Fibroblast of lung (primary cell): ENCODE measurements at places on chromosomes 13 and 19. TPM values are rescaled to one million over a fixed set of nuclear protein-coding genes. Genes with fewer than 3 reads are reported as not detected.

DNA sequence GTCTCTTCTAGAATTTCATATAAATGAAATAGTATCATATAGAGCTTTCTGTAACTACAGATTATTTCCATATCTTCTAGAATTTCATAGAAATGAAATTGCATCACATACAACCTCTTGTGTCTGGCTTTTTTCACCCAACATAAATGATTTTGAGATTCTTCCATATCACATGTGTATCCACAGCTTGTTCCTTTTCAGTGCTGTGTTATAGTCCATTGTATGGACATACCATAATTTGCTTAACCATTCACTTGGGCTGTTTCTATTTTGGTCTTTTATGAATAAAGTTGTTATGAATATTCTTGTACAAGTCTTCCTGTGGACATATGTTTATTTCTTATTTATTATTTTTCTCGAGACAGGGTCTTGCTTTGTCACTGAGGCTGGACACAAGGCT lies 11.7 kb downstream of the TPRX1 start:
- no peaks in the 10 kb centered on the region for H3K4me1 ChIP-seq
- no peak for DNase-seq
- no peak overlapping the region for H3K4me3 ChIP-seq
- no peaks in the 10 kb centered on the region for H3K27me3 ChIP-seq
- H3K27ac ChIP-seq = no peak overlapping the region

The SYDE1 gene
- polyA plus RNA-seq = 27.9 and 28.6 TPM in 2 replicates

DNA sequence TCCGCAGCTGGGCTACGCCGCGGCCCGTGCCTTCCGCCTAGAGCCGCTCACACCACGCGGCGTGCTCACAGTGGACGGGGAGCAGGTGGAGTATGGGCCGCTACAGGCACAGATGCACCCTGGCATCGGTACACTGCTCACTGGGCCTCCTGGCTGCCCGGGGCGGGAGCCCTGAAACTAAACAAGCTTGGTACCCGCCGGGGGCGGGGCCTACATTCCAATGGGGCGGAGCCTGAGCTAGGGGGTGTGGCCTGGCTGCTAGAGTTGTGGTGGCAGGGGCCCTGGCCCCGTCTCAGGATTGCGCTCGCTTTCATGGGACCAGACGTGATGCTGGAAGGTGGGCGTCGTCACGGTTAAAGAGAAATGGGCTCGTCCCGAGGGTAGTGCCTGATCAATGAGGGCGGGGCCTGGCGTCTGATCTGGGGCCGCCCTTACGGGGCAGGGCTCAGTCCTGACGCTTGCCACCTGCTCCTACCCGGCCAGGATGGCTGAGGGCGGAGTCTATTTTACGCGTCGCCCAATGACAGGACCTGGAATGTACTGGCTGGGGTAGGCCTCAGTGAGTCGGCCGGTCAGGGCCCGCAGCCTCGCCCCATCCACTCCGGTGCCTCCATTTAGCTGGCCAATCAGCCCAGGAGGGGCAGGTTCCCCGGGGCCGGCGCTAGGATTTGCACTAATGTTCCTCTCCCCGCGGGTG lies 7.4 kb downstream of the DBP start:
- H3K4me3 ChIP-seq = no peak overlapping the region
- peaks cover 28% of the 10 kb centered on the region for H3K4me1 ChIP-seq
- no peaks in the 10 kb centered on the region for H3K27me3 ChIP-seq
- H3K27ac ChIP-seq = no peak overlapping the region
- DNase-seq = peak; percentile 83

DNA sequence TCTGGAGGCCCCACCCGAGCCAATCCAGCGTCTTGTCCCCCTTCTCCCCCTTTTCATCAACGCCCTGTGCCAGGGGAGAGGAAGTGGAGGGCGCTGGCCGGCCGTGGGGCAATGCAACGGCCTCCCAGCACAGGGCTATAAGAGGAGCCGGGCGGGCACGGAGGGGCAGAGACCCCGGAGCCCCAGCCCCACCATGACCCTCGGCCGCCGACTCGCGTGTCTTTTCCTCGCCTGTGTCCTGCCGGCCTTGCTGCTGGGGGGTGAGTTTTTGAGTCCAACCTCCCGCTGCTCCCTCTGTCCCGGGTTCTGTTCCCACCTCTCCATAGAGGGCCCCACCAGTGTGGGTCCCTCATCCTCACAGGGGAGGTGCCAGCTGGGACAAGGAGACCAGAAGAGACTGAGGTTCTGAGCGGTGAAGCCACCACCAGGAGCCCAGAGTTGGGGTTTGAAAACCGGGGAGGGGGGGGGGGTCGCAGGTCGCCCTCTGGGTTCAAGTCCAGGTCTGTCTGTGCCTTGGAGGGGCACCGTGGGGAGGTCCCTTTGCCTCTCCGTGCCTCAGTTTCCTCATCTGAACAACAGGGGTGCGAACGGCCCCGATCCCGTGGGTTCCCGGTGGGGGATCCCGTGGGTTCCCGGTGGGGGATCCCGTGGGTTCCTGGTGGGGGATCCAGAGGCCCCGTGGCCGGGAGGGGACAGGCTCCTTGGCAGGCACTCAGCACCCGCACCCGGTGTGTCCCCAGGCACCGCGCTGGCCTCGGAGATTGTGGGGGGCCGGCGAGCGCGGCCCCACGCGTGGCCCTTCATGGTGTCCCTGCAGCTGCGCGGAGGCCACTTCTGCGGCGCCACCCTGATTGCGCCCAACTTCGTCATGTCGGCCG lies at the start of gene ELANE:
TSS of gene ELANE (plus strand) at position 168 of the 878 bp plus-strand sequence. CDS start at position 194, 26 bp downstream.
- H3K27me3 ChIP-seq = peaks cover 5% of the 10 kb centered on the region
- no peaks in the 10 kb centered on the region for H3K36me3 ChIP-seq
- peak within 1 kb of the TSS; percentile 91 for H3K27ac ChIP-seq
- H3K4me1 ChIP-seq = peaks cover 6% of the 10 kb centered on the region
- H3K4me3 ChIP-seq = no peak within 1 kb of the TSS

The ZNF730 gene
- polyA plus RNA-seq = 0.66 and 1.4 TPM in 2 replicates

The LGALS4 gene
- not detected in 2 replicates for polyA plus RNA-seq

- H3K27ac ChIP-seq = peak overlapping the region; percentile 64
- H3K4me3 ChIP-seq = peak overlapping the region; percentile 40
- H3K4me1 ChIP-seq = peaks cover 15% of the 10 kb centered on the region
- H3K27me3 ChIP-seq = no peaks in the 10 kb centered on the region
- no peaks in the 10 kb centered on the region for H3K36me3 ChIP-seq
Measured at GRCh38 chr13:39565036-39565949, 37.7 kb downstream of the LHFPL6 start.
